Karpas-422 (cell line): ENCODE measurements at places on chromosomes 4 and X. TPM values are rescaled to one million over a fixed set of nuclear protein-coding genes. Genes with fewer than 3 reads are reported as not detected.
A peak's percentile ranks its signal among the peaks of the same experiment; 100 is the strongest.

RADX gene
- 18.4 and 22.7 TPM in 2 replicates for total RNA-seq

DNA sequence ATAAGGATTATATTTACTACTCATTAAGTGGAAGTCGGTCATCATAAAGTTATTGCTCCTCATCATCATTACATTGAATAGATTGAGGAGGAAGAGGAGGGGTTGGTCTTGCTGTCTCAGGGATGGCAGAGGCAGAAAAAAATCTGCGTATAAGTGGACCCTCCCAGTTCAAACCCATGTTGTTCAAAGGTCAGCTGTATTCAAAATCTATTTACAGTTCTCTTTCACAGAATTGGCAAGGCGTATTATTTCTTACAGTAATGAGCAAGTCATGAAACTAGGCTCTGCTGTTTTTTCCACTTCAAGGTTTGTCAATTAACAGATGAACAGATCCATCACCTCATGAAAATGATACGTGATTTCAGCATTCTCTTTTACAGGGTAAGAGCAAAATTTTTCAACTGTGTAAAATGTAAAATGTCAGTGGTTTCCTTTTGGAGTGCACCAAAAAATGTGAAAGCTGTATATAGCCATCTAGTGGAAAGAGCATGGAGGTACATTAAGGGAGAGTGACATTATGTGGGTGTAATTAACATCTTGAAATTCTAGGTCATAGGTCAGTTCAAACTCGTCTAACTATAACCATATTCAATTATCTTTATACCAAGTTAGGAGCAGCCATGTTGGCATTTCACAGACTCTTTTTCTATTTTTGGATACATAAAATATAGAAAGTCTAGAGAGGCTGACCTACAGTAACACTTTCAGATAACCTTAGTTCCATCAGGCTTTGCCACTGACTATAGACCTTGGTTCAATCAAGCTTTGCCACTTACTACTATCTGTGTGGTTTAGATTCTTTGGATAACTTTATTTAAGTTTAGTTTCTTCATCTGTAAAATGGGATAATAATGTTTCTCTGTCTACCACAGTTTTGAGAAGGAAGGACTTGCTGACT is 30.1 kb downstream of the NEIL3 start:
- H3K4me1 ChIP-seq: peaks cover 3% of the 10 kb centered on the region
- H3K36me3 ChIP-seq: no peaks in the 10 kb centered on the region
- peak; percentile 62 for DNase-seq
- H3K27me3 ChIP-seq: no peaks in the 10 kb centered on the region
- H3K27ac ChIP-seq: no peak overlapping the region

UGT2B10 gene
- total RNA-seq: not detected in 2 replicates

GASK1B gene
- total RNA-seq: not detected in 2 replicates

DNA sequence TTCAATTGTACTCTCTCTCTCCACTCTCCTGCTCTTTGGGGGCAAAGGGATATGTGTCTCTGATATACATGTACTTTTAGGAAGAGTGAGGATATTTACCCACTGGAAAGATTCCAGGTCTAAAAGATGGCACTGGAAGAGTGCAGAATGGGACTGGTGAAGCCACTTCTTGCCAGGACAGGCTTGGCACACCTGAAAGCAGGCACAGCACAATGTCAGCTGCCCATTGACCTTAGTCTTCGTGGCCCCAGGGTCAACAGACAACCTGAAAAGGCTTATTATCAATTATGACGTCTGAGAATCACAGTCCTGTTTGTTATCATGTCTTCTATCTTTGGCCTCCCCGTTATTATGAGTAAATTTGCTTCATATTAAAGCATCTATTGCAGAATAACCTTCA is 86.7 kb upstream of the PAK3 start:
- H3K36me3 ChIP-seq: no peaks in the 10 kb centered on the region
- no peaks in the 10 kb centered on the region for H3K4me1 ChIP-seq
- H3K4me3 ChIP-seq: no peak overlapping the region

- no peaks in the 10 kb centered on the region for H3K36me3 ChIP-seq
- DNase-seq: no peak
These were observed 57.0 kb upstream of the RAP1GDS1 start for GRCh38 chr4:98204236-98204553.

DIAPH2 gene
- 0.29 and 0.89 TPM in 2 replicates for total RNA-seq

GAGE12E gene
- not detected in 2 replicates for total RNA-seq

- no peaks in the 10 kb centered on the region for H3K4me1 ChIP-seq
- no peak overlapping the region for H3K27ac ChIP-seq
- peaks cover 30% of the 10 kb centered on the region for H3K36me3 ChIP-seq
These were observed 32.1 kb downstream of the HUWE1 start for GRCh38 chrX:53654376-53654775.

- no peaks in the 10 kb centered on the region for H3K4me1 ChIP-seq
- H3K36me3 ChIP-seq: no peaks in the 10 kb centered on the region
- H3K27ac ChIP-seq: no peak overlapping the region
- no peak for DNase-seq
- no peak overlapping the region for H3K4me3 ChIP-seq
These were observed 54.1 kb upstream of the VEGFD start for GRCh38 chrX:15438332-15438731.

PPEF2 gene
- not detected in 2 replicates for total RNA-seq

CNGA1 gene
- total RNA-seq: not detected in 2 replicates

- no peak for DNase-seq
- H3K27ac ChIP-seq: no peak overlapping the region
- H3K4me1 ChIP-seq: no peaks in the 10 kb centered on the region
- H3K36me3 ChIP-seq: no peaks in the 10 kb centered on the region
These were observed 164.9 kb downstream of the DCTD start for GRCh38 chr4:182752158-182752910.

- H3K27me3 ChIP-seq: no peaks in the 10 kb centered on the region
- DNase-seq: no peak
- no peak overlapping the region for H3K4me3 ChIP-seq
- no peaks in the 10 kb centered on the region for H3K36me3 ChIP-seq
- no peak overlapping the region for H3K27ac ChIP-seq
These were observed 64.9 kb downstream of the NEUROG2 start for GRCh38 chr4:112451104-112451503.

DNA sequence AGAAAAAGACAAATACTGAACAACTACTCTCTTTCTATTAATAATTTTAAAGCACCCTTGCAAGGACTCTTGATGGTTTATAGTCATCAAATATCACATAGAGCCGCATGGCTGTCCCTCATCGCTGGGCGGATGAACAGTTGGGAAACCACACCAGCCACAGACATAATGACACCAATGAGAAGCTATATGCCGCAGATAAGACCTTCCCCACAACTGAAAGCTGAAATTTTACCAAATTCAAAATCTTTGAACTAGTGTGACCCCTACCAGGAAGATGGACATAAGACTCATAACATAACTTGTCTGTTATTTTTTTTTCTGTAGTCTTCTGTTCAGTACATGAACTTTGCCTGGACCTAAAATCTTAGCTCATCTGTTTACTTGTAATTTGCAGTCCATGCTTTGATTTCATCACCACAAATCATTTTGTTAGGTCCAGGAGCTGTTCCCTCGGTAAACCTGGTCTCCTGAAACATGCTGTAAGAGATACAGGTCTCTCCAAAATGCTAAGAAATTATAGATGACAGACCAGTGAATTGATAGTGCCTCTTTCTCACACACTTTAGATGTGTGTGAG is 157.3 kb upstream of the RAPGEF2 start:
- DNase-seq: no peak
- no peak overlapping the region for H3K27ac ChIP-seq
- no peaks in the 10 kb centered on the region for H3K4me1 ChIP-seq
- no peaks in the 10 kb centered on the region for H3K27me3 ChIP-seq
- H3K4me3 ChIP-seq: no peak overlapping the region

- H3K4me1 ChIP-seq: no peaks in the 10 kb centered on the region
- no peak overlapping the region for H3K4me3 ChIP-seq
- no peak for DNase-seq
These were observed 40.8 kb downstream of the SMIM14 start for GRCh38 chr4:39597695-39598381.

GRCh38 chr4:127347936-127348335 is 284.8 kb upstream of the INTU start:
- no peak for DNase-seq
- H3K4me1 ChIP-seq: no peaks in the 10 kb centered on the region
- no peaks in the 10 kb centered on the region for H3K36me3 ChIP-seq
- H3K27ac ChIP-seq: no peak overlapping the region
- no peaks in the 10 kb centered on the region for H3K27me3 ChIP-seq
- no peak overlapping the region for H3K4me3 ChIP-seq

GRCh38 chrX:7950865-7951264 is 23.7 kb upstream of the PNPLA4 start:
- H3K36me3 ChIP-seq: no peaks in the 10 kb centered on the region
- DNase-seq: no peak
- no peaks in the 10 kb centered on the region for H3K27me3 ChIP-seq
- H3K27ac ChIP-seq: no peak overlapping the region

- no peak overlapping the region for H3K4me3 ChIP-seq
- H3K4me1 ChIP-seq: peaks cover 20% of the 10 kb centered on the region
- H3K27ac ChIP-seq: no peak overlapping the region
- DNase-seq: no peak
- H3K27me3 ChIP-seq: no peaks in the 10 kb centered on the region
- H3K36me3 ChIP-seq: peaks cover 31% of the 10 kb centered on the region
These were observed 31.8 kb downstream of the METAP1 start for GRCh38 chr4:99027304-99027703.

GRCh38 chr4:156238171-156238570 is 284.5 kb upstream of the CTSO start:
- H3K4me3 ChIP-seq: no peak overlapping the region
- no peaks in the 10 kb centered on the region for H3K4me1 ChIP-seq
- 0 out of 2 replicates have a peak, but pooled peaks cover 5% of the 10 kb centered on the region for H3K27me3 ChIP-seq

DNA sequence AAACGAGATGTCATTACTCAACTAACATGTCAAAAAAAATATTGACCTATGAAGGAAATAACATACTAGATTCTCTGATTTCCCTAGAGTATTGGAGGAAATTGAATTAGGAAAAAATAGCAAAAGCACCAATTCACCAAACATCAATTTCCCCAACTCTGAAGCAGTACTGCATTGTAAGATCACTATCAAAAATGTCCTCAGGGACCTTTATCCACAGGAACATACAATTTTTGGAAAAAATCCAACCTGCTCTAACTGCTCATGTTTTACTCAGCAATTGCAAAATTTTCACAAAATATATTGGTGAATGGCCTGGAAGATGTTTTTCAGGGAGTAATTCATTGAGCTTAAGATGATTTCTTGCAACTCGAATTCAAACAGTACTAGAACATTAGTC is 239.0 kb upstream of the GIMD1 start:
- H3K4me1 ChIP-seq: no peaks in the 10 kb centered on the region
- H3K27ac ChIP-seq: no peak overlapping the region
- H3K27me3 ChIP-seq: no peaks in the 10 kb centered on the region
- H3K36me3 ChIP-seq: no peaks in the 10 kb centered on the region

FABP2 gene
- total RNA-seq: not detected in 2 replicates

DNA sequence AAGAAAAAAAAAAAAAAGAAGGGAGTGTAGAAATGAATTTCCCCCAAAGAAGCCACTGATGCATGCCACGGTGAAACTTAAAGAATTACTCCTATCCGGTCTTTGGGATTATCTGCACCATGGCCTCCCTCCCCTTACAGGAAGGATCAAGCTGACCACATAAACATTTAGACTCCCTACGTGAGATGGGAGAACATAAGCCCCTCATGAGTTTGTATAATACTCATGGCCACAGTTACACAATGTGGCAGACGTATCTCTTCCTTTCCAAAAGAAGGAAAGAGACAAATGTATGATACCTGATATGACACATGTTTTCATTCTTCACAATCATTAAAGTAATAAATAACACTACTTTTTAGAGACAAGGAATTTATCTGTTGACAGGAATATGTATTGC is 3.3 kb upstream of the PTTG2 start:
- H3K36me3 ChIP-seq: no peaks in the 10 kb centered on the region
- no peaks in the 10 kb centered on the region for H3K4me1 ChIP-seq
- H3K4me3 ChIP-seq: no peak overlapping the region
- H3K27ac ChIP-seq: no peak overlapping the region
- no peak for DNase-seq

RHOXF1 gene
- not detected in 2 replicates for total RNA-seq
